HCT116 (cell line): ENCODE measurements at places on chromosomes 12 and 14.

GRCh38 chr14:98325761-98326160, 946.2 kb downstream of the BCL11B start:
- DNase-seq, result no peak

GRCh38 chr12:119748497-119748896, 80.6 kb downstream of the PRKAB1 start:
- DNase-seq, result no peak

- peak; percentile 16 for DNase-seq
These were observed 259.6 kb downstream of the AKAP6 start for GRCh38 chr14:32588448-32589320.

DNA sequence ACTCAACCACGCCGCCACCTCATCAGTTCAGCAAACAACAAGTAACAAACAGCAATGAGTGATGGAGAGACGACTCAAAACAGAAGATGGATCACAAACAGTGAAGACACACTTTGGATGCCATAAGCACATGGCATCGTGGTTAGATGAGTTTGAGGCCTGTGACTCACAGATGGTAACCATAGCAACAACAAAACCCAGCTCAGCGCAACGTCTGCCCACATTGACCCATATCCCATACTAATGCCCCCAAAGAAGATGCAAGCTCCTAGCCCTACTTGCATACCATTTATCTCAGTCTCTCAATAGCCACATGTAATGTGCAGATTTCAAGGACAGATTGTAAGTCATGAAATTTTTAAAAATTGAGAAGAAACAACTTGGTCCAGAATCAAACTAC, 1322.3 kb upstream of the TMEM132C start:
- no peak for DNase-seq

GRCh38 chr14:101481557-101481956, 79.7 kb upstream of the DIO3 start:
- DNase-seq, result no peak

DNA sequence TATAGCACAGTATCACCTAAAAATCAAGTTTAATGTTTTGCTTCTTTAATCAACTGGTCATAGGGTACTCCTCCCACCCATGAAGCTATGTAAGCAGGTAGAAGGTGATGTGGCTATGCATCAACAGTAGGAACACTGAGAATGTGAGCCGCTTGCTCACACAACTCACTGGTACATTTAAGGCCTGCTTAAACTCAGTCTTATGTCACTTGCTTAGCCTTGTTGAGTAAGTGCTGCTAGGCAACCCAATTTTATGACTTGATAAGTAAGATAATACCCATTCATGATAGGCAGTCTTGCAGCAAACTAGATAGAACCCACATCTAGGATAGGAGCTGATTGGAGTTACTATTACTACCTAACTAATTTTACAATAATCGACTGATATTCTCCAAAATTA, 70.0 kb upstream of the BMP4 start:
- DNase-seq, result no peak

DNA sequence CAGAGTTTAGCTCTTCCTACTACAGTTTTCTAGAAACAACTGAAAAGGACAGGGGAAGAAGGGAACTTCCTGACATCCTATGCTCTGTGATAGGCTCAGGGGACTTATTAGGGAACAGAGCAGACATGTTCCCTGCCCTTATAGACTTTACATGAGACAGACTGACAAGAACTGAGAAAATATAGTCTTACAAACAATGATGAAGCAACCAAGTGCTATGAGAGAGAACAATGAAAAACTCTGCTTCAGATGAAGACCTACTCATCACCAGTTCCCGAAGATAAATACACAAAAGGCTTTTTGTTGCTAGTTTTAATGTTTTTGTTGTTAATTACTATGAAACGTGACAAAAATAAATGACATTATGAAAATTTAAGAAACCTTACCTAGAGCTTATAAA, 115.3 kb downstream of the SEC23A start:
- no peak for DNase-seq

DNA sequence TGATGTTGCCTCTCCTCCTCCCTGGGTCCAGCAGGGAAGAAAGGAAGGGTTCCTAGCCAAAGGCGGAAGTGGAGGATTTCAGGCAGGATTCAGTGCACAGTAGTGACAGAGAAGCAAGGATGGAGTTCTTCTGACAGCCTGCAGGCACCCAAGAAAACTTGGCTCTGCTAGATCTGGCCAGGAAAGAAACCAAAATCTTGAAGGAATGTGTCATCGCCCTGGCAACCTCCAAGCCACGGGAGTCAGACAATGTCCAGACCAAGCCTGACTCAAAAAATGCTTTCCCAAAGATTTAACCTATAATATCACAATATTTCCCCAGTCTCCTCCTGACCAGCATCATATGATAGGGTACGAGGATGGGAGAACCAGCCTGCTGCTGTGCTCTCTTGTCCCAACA, 22.8 kb upstream of the DHRS4 start:
- DNase-seq, result no peak

- DNase-seq, result no peak
These were observed 82.3 kb downstream of the ITPR2 start for GRCh38 chr12:26750531-26751175.

DNA sequence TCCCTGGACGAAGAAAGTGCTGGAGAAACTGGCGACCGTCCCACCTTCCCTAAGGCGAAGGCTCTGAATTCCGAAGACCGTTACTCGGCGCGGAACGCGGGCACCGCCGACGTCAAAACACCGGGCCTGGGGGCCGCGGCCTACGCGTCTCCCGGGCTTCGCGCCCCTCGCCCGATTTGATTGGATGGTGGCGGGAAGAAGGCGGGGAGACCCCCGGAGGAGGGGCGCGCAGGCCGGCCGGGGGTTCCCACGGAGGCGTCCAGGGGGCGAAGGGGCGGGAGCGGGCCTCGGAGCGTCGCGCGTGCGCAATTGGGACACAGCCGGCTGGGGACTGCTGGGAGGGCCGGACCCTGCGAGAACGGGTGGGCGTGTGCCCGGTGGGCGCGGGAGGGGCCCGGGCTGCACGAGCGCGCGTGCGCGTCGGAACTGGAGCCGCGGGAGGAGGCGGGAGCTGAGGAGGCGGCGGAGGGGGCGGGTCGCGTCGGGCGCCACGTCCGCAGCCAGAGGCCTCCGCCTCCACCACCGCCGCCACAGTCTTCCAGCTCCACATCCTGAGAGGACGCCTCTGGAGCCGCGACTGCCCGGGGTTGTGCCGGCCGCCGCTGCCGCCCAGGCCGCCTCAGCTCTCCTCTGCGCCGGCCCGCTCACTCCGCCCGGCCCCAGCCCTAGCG, at the start of gene TMEM263:
TMEM263 (plus strand) TSS at position 531 of the 671 bp plus-strand sequence. CDS start 11,210 bp downstream, outside the sequence.
- DNase-seq, result peak; percentile 45

DNA sequence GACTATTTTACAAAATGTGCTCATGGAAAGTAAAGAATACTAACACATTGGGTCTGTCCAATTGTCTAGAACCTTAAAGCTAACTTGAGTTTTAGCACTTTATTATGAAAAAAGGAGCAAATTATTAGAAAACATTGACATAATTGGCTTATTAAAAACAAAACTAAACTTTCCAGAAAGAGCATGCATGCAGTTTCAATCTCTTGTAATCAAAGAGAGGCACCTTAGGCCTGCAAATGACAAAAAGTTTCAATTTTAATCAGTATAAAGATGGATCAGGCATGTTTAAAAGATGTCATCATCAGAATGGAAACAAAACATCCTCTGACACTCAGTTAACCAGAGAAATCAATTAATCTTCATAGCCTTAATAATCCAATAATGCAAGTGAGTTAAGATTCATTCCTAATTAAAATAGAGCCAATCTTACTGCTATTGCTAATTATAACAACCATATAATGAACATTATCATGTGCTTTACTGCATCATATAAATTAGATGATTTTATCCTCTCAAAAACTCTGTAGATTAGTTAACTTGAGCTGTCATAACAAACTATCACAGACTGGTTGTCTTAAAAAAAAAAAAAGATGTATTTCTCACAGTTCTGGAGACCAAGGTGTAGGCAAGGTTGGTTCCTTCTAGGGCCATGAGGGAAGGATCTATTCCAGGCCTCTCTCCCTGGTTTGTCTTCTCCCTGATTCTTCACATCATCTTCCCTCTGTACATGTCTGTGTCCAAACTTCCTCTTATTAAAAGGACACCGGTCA, 131.4 kb downstream of the RPAP3 start:
- DNase-seq, result no peak

GRCh38 chr14:75070383-75070782, 942 bp downstream of the ZC2HC1C start:
- no peak for DNase-seq

DNA sequence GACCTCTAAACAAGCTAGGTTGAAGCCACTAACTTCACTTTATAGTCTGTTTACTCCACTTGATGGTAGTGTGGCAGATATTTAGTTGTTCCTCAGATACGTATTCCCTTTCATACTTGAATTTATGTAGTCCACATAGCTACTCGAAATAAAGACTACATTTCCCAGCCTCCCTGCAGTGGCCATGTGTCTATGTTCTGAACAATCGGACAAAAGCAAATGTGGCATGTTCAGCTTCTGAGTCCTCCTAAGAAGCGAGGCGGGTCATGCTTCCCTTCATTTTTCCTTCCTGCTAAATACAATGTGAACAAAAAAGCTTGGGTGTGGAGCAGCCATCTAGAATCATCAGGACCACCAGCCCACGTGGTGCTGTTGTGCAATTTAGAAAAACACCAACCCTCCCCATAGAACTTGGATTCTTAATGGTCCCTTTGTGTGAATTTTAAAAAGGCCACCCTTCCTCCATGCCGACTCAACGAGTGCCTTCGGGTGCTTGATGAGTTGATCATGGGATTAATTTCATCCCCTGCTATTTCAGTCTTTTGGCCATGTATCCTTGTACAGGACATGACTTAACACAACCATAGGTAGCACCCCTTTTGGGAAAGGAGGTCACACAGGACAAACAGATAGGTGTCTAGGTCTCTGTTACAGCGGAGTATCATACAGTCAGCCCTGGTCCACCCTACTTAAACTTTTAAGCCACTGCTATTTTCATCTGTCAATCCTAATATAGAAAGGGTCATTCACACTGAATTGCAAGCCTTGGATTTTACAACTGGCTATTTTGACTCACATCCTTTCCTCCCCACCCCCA, 60.7 kb downstream of the ZFC3H1 start:
- DNase-seq, result no peak

DNA sequence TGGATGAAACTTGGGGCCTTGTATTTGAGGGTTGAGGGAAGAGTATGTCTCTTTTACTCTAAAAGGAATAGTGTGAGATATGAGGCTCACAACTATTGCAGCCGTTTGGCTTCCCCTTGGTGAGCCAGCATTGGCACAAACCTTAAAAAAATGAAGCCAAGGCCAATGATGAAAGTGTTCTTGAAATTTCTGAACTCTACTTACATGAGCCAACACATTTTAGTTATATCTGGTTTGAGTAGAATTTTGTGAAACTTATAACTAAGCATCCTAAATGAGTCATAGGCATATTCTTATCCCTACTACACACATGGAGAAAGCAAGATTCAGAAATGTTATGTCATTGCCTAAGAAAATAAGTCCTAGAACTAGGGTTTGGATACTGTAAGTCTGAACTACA, 55.3 kb upstream of the ACSS3 start:
- DNase-seq, result no peak
